ENCODE measurements at places on chromosomes 12 and 14.
A peak's percentile ranks its signal among the peaks of the same experiment; 100 is the strongest.

DNA sequence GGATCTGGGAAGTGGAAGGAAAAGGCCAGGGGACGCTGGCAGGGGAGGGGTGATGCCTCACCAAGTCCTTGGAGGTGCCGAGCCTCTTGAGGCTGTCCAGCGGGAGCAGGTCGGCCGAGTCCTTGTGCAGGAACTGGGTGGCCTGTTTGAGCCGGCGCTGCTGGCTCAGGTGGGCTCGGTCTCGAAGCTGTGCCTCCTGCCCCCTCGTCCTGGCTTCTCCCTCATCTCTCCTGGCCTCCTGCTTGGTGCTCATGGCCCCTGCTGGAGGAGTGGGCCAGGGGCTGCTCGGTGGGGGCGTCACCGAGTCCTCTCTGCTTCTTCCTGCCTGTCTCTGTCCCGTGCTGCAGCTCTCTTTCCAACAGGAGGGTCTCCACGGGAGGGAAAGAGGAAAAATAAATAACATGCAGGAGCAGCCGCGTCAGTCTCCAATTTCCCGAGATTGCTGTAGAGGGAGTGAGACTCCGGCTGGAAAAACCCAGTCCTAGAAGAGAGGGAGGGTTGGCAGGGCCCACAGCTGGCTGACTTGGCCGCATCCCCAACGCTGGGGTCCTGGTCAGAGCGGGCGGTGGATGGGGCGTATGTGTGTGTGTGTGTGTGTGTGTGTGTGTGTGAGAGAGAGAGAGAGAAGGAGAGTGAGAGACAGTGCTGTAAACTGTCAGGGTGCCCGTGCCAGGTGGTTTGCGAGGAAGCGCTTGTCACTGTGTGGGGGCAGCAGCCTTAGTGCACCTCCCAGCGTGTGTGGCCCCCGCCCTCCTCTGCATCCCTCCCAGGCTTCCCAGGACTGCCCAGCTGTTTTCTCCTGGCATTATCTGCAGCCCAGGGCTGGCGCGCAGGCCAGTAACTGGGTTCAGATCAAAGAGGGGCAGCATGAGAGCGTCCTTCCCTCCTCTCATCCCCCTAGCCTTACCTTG lies at the start of gene NRIP2:
TSS of gene NRIP2 (minus strand) at position 455 of the 911 bp plus-strand sequence. CDS start at position 403, 52 bp downstream.
- DNase-seq, result no peak

DNA sequence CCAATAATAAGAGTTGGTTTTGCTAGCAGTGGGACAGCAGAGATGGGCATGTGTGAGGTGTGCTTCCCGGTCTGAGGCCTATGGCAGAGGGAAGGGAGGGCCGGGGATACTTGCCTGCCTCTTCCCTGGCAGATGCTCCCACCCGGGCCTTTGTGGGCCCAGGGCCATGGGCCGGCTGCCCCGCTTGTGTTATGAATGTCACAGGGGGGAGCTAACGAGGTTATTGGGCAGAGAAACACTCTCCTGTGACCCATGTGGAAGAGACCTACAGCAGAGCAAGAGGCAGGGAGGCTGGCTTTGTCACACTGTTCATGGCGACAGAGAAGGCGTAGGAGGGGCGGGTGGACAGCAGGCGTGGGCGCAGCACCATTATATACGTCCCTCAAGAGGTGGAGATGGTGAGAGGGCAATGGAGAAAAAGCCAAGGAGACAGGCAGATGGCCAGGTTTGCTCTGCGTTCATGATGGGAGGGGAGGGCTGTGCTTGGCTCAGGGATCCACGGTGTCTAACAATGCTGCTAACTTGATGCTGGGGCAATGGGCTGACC lies 13.3 kb downstream of the CCND2 start:
- DNase-seq, result no peak

DNA sequence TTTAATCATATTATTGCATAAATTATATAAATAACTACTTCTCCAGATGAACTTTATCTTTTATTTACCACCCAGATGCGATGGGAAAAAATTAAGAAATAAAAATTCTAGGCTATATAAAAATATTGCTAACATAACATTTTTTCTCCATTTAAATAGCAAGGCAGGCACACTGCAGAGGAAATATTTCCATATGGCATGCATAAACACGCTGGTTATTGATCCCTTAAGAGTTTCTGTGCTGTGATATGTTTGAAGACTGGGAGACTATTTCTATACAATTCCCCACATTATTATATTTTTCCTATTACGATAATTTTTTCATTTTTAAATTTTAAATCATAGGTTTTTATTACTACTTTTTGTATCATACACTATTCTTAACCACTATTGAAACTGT lies 131.5 kb downstream of the C12orf50 start:
- DNase-seq, result no peak

GRCh38 chr14:57293866-57294837 lies 25.4 kb downstream of the AP5M1 start:
- DNase-seq, result no peak

GRCh38 chr14:23094666-23095195 lies at the start of gene ACIN1:
TSS of gene ACIN1 (minus strand) at chr14:23095136. CDS start at chr14:23095112, 24 bp downstream.
- DNase-seq, result no peak

- no peak for DNase-seq
These were observed 96.3 kb downstream of the PTPN11 start for GRCh38 chr12:112514926-112515642.

DNA sequence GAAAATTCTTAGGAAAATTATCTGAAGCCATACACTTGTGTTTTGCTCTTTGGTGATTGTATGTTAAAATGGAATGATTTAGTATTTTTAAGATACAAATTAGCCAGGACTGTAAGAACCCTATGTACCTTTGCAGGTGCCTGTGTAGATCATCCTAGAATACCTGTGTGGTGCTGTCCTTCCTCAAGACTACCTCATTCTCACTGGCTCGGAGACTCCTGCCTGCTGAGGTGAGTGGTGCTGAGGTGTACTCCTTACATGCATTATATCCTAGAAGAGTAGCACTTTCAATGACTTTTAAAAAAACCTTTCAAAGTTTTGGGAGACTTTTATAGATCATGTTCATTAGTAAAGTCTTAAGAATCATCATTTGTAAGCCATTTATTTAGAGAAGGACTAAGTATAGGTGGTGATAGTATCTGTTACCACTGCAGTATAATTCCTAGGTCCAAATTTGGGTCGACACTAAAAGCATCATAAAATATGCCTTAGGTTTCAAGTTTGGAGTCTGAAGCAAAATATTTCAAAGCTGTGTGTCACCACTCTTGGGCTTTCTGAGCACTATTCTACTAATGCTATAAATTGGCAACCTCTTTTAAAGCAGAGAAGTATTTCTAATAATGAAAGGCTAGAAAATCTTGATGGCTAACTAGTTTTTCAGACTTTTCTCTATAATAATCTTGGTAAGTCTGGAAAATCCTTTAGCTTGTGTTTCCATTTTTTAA lies 36.6 kb downstream of the RASSF8 start:
- DNase-seq, result no peak

DNA sequence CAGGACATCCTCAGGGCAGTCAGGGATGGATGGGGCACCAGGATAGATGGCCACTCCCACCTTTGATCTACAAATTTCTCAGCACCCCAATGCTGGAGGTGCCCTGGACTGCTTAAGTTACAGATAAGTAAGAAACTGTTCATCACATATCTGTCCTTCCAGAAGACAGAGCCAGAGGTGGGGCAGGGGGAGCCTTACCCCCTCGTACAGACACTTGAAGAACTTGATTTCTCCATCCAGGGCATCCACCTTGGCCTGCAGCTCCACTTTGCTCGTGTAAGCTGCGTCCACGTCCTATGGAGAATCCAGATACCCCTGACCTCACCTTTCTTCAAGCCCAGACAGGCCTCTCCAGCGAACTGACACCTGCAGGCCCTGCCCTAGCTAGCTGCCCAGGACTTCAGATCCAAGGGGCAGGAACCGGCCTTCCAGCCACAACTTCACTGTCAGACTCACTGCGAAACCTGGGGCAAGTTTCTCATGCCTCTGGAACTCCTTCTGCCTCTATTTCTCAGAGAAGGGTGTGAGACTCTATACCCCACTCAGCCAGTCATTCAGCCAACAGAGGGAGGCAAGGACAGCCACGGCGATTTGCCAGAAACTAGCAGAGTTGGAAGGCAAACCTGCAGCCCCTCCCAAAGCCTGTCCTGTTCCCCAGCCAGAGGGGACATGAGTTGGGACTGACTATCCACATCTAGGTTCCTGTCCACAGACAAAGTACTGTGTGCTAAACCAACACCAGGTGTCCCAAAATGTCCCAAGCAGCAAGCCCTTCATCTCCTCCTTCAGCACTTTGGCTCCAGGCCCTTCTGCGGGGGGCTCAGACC lies 3.8 kb downstream of the KRT73 start:
- no peak for DNase-seq

- DNase-seq, result no peak
These were observed 2.3 kb downstream of the KLRG1 start for GRCh38 chr12:8991371-8992345.

DNA sequence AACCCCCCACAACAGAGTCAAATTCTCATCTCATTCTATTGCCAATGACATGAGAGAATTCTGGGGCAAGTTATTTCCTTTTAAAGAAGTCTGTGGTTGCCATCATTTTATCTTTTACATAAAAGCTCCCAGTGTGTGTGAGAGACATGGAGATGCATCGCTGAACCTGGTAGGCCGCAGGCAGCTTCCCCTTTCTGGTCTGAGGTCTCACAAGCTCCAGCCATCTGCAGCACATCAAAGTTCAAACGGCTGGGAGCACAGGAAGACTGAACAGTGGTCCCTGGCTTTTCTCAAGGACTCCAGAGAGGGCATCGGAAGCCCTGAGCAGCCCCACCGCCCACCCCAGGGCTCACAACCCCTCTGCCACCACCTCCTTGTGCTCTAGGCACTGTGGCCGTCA lies 141.7 kb downstream of the RIMBP2 start:
- DNase-seq, result no peak

GRCh38 chr12:6263931-6264330 lies 46.6 kb upstream of the PLEKHG6 start:
- DNase-seq, result no peak

GRCh38 chr12:1796515-1797010 lies 23.8 kb upstream of the LRTM2 start:
- DNase-seq, result no peak

GRCh38 chr14:95431199-95432143 lies 85.0 kb downstream of the SYNE3 start:
- peak; percentile 1 for DNase-seq

- DNase-seq, result no peak
These were observed 161.8 kb downstream of the SRGAP1 start for GRCh38 chr12:64006211-64006825.

GRCh38 chr14:93969082-93969828 lies 7.1 kb downstream of the ASB2 start:
- no peak for DNase-seq

- DNase-seq, result no peak
These were observed 41.4 kb upstream of the TBX5 start for GRCh38 chr12:114447274-114447716.

DNA sequence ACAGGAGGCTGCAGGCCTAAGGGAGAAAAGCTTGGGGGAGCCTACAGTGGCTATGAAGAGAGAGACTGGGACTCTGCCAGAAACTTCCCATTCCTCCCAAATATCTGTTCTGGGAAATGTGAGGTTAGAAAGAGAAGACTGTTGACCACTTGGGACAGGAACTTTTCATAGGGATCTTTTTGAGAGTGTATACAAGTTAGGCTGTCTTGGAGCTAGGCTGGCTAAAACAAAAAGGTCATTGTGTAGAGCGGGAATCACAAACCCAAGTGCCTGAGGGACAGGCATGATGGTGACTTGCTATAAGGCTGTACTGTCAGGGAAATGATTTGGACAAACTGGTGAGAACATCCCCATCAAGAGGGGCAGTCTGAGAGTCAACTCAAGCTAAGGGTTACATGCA lies 175.1 kb downstream of the GRIP1 start:
- no peak for DNase-seq

- no peak for DNase-seq
These were observed 2.5 kb downstream of the NR1H4 start for GRCh38 chr12:100476013-100476751.

DNA sequence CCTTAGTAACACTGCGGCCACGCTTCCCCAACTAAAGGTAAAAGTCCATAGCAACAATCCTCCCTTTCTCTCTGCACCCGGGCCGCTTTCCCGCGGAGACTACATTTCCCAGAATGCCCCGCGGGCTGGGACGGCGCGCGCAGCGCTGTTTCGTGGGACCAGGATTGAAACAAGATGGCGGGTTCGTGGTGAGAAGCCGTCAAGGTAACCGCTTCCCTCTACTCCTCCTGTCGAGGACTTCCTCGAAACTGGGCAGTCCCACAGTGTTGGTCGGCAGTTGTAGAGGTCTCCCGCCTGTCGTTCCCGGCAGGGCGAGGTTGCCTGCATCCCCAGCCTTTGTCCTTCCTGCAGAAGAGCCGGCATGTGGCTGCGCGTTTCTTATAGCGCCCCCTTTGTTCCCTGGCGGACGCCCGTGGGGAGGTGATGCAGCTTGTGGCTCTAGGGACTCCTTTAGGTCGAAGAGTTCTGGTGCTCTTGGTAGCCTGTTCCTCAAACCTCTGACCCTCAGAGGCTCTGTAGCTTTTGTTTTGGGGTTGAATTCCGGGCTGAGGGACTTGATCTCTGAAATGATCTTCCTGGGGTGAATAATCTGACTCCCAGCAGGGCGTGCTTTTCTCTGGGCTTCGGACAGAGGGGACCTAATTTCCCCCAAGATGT lies at the start of gene MRPL42:
TSS of gene MRPL42 (plus strand) at position 164 of the 657 bp plus-strand sequence. CDS start 1,772 bp downstream, outside the sequence.
- DNase-seq, result peak; percentile 79

DNA sequence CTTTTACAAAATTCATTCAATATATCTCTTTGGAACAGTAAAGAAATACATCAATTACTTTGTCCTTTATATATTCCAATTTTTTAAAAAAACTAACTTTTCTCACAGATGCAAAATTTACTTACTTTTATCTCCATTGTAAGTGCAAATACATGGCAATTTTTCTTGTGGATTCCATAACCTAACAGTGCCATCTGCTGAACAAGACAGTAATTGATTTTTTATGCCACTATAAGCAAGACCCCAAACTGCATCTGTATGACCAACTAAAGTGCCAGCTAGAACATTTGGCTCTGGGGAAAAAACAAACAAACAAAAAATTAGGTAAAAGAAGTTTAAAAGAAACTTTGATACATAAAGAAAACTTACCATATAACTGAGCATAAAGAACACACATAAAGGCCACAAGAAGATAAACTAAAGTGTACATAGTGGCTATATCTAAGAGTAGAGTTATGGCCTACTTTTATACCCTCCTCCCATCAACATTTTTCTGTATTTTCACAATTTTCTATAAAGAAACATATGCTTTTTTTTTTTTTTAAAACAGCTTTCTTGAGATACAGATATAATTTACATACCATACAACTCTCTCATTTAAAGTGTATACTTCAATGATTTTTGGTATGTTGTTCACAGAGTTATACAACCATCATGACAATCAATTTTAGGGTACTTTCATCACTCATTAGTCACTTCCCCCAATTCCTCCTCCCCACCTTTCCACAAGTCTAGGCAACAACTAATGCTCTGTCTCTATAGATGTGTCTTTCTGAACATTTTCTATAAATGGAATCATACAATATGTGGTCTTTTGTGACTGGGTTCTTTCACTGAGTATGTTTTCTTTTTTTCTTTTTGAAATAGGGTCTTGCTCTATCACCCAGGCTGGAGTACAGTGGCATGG lies 32.6 kb downstream of the COCH start:
- peak; percentile 16 for DNase-seq

DNA sequence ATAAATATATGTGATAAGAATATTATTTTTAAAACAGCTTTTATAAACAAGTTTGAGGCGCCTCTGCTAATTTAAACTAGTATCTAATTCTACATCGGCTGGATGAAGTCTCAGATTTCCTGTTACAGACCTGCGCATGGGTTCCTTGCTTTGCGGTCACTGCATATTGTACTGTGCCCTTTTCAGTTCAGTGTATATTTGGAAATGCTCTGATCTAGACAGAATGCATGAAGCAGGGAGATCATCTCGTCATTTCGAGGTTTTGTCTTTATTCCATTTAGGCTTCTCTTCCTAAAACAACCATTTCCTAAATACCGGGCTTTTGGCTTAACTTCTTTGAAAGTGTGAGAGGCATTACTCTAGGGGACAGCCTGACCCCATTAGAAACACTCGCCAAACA lies 25.6 kb downstream of the CRACR2A start:
- no peak for DNase-seq
